ENCODE measurements at places on chromosomes 6 and 20.
A peak's percentile ranks its signal among the peaks of the same experiment; 100 is the strongest.

DNA sequence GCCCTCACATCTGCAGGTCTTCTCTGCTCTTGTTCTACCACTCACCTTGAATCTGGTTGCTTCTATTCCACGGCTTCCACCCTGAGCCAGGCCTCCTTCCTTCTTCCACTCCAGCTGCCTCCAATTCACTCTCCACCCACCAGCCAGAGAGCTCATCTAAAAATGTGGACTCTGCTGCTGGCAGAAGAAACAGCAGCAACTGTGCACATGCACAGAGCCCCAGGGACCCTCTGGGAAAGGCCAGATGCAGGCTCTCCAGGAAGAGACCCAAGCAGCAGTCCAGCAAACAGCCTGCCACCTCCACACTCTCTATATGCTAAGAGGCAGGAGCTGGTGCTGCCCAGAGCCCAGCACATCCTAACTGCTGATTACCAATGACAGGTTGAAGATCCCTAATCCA is 162.6 kb upstream of the TOP1 start:
- DNase-seq: no peak

DNA sequence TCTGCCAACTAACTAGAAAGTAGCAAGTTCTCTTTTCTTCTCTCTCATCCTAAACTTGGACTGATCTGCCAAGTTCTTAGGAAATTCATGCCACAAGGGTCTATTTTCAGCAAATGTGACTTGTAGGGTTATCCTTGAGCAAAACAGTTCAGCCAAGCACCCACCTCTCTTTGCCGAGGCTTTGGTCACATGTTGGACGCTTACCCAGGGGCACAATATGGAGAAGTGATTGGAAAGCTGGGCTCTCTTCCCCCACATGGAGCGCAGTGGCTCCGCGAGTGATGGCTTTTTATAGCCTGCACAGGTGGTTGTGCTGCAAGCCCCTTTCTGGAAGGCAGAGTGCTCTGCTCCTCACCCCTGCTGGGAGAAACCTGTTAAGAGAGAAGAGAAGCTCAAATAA is 47.7 kb upstream of the FNDC1 start:
- no peak for DNase-seq

- DNase-seq: no peak
These were observed 143.7 kb downstream of the REV3L start for GRCh38 chr6:111339294-111339693.

GRCh38 chr6:21001736-21002135 is 467.5 kb downstream of the CDKAL1 start:
- no peak for DNase-seq

GRCh38 chr6:24378473-24379097 is 20.7 kb upstream of the DCDC2 start:
- no peak for DNase-seq

DNA sequence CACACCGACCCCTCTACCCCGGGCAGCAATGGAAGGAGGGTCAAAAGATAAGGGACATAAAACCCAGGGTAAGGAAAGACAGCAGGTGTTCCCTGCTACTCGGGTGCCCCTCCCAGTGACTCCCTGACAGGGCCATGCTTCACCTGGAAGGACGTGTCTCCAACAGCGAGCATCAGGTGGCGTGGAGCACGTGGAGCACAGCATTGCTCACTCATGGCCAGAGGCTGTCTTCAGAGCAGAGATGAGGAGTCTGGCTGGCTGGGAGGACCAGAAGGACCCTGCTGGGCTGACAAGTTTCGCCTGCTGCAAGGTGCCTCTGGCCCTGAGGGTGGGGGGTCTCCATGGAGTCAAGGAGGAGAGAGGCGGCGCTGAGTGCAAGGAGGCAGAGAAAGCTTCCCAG is 15.3 kb upstream of the CDH22 start:
- DNase-seq: no peak

GRCh38 chr6:379410-380181 is 12.0 kb upstream of the IRF4 start:
- no peak for DNase-seq

- DNase-seq: no peak
These were observed 53.4 kb downstream of the TRAF3IP2 start for GRCh38 chr6:111552241-111552744.

- no peak for DNase-seq
These were observed 177.6 kb downstream of the PLCB1 start for GRCh38 chr20:8309634-8310033.

- DNase-seq: no peak
These were observed 17.0 kb downstream of the TOP1 start for GRCh38 chr20:41045671-41046070.

DNA sequence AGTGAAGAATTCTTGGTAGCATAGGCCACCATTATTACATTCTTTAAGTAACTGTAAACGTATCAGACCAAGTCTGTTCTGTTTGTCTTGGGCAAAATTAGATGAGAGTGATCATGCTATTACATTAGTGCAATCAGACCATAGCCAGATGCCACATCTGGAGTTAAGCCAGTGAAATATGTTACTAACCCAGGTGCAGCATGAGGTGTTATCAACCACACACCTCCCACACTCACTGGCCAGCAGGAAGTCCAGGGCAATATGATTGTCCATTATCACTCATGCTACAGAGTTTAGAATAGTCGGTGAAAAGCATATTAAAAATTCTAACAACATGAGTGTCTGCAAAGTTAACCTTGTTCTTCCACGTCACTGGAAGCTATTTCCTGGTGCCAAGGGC is 174.7 kb upstream of the PROKR2 start:
- DNase-seq: no peak

GRCh38 chr6:66508433-66508832 is 801.4 kb upstream of the EYS start:
- DNase-seq: no peak

GRCh38 chr6:32945108-32945760 is 4.4 kb upstream of the HLA-DMB start:
- DNase-seq: no peak

DNA sequence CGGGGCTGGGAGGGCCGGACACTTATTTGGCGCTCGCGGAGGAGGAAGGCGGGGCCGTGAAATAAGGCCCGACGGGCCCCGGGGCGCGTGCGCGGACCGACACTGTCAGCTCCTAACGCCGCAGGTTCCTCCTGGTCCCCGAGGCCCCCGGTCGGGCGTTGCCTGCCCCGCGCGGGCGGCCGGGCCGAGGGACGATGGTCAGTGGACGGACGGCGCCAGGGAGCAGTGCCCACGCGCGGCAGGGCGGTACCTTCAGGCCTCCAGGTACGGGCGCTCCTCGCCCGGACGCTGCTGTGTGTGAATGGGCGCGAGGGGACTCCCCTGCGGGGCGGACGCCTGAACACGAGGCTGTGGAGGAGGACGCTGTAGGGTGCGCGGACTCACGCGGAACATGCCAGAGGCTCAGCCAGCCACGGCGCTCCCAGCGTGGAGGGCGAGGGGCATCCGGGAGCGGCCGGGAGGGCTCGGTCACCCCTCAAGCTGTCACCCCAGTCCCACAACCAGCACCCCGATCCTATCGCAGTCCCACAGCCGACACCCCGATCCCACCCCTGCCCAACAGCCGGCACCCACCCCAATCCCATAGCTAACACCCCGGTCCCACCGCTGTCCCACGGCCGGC is 339 bp upstream of the GMEB2 start:
- peak; percentile 88 for DNase-seq

DNA sequence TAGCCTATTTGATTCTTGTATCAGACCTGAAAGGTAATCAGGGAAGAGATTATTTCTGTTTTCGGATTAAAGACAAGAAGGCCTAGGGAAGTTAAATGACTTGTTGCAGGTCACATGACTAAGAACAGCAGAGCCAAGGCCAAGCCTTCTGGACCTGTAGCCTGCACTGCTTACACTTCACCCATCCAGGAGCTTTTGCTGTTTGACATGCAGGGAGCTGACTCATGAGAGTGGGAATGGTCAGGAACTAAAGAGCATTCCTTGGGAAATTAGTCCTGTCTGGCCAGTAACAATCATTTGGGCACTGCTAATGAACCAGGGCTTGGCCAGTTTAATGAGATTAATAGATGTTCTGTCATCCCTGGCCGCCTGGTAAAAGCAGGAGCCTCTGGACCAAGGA is 46.8 kb downstream of the EIF2S2 start:
- no peak for DNase-seq

- DNase-seq: no peak
These were observed 9.7 kb upstream of the MARCKS start for GRCh38 chr6:113847447-113847846.

DNA sequence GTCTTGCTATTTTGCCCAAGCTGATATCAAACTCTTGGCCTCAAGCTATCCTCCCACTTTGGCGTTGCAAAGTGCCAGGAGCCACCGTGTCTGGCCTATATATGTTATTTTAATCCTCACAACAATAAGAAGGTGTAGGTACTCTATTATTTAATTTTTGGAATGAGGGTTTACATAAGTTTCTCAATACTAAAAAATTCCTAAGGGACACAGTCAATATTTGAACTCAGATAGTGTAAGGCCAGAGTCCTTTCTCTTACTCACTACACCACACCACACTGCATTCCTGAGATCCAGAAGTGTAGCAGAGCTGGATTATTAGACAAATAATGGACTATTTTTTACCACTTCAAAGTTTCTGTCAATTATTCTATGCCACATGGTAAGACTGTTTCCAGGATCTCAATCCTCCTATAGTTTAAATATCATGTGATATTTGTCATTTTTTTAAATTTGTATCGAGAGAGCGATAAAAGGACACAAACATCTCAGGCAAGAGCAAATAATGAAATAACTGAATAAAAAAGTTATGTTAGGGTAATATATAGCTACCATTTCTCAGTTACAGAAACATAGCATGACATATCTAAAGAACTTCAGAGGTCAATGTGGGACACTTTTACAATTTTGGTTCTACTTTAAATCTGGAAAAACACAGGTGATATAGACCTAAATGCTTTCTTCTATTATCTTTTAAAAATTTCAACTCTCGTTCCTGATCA is 162.2 kb upstream of the THEMIS start:
- no peak for DNase-seq

DNA sequence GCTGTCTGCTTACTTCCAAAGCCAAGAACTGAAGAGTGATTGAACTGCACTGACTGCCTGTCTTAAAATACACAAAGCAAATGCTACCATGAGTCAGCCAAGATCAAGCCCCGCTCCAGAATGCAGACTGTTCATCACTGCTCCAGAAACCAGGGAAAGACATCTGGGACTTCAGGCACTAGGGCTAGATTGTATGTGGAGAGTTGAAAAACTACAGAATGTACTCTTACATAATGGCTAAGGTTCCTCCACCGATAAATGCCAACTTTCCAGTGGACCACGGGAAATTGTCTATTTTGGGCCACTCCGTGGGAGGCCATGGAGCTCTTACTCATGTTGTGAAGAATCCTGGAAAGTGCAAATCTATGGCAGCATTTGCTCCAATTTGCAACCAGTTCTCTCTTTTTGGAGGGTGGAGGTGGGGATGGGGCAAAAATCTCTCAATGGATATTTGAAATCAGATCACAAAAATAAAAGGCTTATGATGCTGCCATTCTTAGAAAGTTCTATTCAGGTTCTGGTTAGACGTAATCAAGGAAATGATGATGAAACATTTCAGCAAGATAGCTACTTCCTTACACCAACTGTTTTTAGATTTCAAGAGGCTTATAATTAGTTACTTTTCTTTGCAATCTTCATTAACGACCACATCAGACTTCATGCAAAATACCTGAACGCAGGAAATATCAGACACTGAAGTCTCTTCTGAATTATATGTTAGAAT is 11.8 kb upstream of the CAP2 start:
- DNase-seq: no peak

DNA sequence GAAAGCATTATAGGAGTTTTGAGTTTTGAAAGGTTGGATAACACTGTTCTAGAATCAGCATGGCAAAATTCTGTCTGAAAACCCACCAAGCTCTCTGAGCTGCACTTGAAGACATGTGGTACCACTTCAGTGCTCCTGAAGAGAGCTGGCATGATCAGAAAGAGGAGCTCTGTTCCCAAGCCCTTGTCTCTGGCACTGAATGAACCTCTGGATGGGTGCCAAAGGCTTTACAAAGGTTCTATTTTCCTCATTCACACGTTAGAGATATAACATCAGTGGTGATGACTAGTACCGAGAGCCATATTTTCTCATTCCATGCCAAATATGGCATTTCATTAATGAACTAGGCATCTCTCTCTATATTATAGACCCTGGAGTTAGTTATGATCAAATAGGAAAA is 301.8 kb upstream of the ID4 start:
- DNase-seq: no peak

- no peak for DNase-seq
These were observed 13.5 kb downstream of the ZSCAN23 start for GRCh38 chr6:28429781-28430180.

DNA sequence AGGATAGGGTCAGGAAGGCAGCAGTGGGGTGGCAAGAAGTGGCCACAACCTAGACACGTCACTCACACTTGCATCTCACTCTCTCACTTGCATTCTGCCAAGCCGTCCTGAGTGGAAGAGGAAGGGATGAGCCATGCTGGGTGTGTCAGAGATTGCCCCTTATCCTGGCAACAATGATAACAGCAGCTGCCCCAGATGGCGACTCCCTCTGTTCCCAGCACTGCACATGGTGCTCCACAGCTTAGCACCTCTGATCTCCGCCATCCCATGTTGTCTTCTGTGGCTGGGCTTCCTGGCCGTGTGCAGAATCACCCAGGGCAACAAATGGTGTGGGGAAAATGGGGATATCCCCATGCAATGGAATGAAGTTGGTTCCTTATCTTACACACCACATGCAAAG is 11.1 kb downstream of the KCNB1 start:
- DNase-seq: no peak

- no peak for DNase-seq
These were observed 228.8 kb upstream of the ECI2 start for GRCh38 chr6:4364172-4364571.

DNA sequence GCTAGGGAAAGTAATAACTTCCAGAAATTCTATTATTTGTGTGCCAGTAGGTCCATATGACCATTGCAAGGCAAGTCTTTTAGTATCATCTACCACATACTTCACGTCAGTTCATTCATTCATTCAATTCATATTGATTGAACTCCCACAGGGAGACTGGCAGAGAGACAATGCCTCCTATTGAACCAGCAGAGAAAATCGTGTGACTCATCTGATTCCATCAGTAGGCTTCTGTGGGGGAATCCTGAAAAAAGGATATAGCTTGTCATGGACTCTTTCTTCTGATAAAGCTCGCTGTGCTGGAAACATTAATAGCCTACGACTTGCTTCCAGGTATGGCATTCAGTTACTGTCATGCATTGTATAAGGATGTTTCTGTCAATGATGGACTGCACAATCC is 45.3 kb upstream of the CNR1 start:
- no peak for DNase-seq

- DNase-seq: no peak
These were observed 161.7 kb upstream of the LAMP5 start for GRCh38 chr20:9352739-9353138.

DNA sequence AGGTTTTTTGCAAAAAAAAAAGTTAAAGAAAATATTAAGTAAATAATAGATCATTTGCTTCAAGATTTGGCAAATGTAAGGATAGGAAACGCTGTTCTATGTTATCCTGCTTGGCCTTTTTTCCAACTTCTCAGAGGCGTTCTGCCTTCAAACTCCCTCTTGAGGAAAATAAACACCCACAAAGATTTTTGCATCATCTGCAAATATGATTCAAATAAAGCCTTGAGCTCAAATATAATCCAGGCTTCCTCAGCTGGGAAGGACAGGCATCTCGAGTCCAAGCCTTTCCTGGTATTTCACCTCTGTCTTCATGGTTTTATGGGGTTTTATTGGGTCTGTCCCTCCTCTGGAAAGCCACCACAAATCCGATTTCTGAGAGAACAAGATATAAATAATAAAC is 67.7 kb upstream of the PTPN1 start:
- DNase-seq: no peak
